ENCODE measurements at places on chromosomes 13 and 19.

- DNase-seq: no peak
Measured at GRCh38 chr13:106423530-106423929, 111.9 kb downstream of the EFNB2 start.

DNA sequence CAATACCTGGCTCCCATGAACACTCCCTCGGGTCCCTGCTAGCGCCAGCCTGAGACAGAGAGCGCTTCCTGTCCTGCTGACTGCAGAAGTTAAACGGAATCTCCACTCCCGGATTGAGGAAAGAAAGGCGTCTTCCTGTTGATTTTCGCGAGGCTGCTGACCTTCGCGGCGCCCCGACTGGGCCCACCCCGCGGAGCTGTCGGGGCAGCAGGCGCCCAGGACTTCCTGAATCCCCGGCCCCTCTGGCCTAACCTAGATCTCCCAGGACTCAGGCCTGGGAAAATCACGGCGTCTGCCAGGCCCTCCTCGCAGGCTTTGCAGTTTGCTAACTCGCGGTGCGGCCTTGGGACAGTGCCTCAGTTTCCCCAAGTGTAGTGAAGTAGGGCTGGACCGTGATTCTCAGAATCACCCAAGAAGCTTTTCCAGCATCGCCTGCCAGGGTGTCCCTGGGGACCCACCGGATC is 108.8 kb downstream of the KCTD15 start:
- no peak for DNase-seq

DNA sequence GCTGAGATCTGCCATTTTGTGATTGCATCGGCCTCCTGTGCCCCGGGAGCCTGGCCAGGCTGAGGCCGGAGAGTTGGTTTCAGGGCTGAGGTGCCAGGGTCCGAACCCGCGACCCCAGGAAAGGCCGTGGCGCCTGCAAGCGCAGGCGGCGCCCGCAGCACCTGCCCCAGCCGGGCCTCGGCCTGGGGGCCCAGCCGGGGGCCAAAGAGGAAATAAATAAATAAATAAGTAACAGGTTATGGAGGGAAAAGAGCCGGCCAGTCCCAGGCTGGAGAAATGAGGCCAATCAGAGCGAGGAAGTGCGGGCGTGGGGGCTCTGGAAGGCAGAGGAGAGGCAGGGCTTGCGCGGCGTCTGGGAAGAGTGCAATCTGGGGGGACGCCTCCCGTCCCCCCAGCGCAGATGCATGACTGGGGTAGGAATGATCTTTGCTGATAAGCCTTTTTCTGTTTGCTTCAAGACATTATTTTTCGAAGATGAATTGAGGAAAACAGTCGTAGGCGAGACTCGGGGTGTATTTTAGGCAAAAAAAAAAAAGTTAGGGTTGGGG is 145.6 kb upstream of the ZNF536 start:
- DNase-seq: no peak

GRCh38 chr13:44506251-44506650 is 69.9 kb downstream of the TSC22D1 start:
- no peak for DNase-seq

GRCh38 chr19:1324249-1324805 is 38.7 kb downstream of the EFNA2 start:
- DNase-seq: no peak

- no peak for DNase-seq
Measured at GRCh38 chr19:45090034-45090433, 2.9 kb upstream of the PPP1R37 start.

DNA sequence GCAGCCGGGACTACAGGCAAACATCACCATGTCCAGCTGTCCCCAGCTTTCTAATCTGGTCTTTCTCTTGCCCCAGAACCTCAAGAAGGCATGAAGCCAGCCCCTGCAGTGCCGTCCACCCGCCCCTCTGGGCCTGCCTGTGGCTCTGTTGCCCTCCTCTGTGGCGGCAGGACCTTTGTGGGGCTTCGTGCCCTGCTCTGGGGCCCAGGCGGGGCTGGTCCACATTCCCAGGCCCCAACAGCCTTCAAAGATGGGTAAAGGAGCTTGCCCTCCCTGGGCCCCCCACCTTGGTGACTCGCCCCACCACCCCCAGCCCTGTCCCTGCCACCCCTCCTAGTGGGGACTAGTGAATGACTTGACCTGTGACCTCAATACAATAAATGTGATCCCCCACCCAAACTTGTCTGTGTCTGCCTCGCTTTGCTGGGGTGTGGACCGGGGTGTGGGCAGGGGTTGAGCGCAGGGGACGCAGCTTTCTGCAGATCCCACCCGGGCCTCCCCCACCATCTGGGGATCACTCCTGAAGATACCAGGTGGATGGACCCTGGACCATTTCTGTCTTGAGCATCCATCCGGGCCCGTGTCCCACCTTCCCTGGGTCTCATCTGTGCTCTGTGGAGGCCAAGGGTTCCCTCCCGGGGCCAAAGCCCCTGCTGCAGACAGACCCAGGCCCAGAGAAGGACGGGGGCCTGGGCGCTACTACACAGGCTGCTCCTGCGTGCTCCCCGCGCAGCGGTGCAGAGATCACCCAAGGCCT is 15.3 kb downstream of the PRKCSH start:
- no peak for DNase-seq

DNA sequence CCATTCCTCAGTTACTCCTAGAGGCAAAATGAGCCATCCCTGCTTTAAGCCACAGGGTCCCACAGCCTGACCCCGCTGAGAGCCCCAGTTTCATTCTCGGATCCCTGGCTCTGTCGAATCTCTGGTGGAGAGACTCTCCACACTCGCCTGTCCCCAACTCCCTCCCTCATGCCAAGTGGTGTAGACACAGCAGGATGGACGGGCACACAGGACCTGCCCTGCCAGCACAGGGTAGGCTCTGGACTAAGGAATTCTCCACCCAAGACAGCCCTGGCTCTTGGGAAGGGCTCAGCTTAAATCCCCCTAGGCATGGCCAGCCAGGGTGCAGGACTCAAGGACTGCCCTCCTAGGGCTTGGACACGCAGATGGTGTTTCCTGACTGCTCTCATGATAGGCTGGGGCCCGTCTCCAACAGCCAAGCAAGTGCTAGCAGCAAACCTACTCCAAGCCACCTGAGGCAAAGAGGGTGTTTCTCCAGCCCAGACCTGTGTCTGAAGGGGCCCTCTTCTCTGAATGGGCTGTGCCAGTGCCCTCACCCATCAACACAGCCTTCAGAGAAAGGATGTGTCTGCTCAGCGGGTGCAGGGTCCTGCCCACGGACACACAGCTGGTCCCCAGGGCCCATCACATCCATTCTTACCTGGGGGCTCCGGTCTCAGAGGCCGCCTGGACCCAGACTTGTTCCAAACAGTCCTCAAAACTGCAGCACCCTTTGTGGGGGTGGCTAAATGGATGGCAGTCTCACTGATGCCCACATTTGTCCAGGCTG is 65.3 kb downstream of the PEPD start:
- no peak for DNase-seq

- DNase-seq: no peak
Measured at GRCh38 chr19:38727868-38728660, 16.2 kb downstream of the CAPN12 start.

DNA sequence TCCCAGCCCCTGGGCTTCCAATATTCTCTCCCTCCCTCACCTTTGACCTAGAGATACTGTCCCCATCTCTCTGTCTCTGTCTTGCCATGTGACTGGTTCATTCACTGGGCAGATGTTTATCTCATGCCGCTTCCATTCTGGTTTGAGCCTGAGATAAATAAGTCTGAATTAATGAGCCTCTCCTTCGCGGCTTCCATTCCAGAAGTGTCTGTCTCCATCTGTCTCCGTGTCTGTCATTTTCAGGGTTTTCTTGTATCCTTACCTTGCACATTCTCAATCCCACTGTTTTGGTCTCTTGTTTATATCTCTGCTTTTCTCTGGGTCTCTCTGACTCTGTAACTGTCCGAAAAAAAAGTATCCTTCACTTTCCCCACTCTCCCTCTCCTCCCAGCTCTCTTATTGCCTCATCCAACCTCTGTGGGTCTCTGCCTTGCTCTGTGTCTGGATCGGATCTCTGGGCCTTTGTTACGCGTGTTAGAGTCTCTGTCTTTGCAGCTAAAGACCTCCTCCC is 4.3 kb downstream of the SPHK2 start:
- DNase-seq: no peak

- no peak for DNase-seq
Measured at GRCh38 chr19:10567656-10568055, 1.1 kb downstream of the CDKN2D start.

GRCh38 chr13:27177852-27178251 is 6.2 kb upstream of the USP12 start:
- no peak for DNase-seq

- no peak for DNase-seq
Measured at GRCh38 chr13:110676595-110677587, 29.0 kb downstream of the CARS2 start.

- no peak for DNase-seq
Measured at GRCh38 chr13:23670793-23671192, 100.6 kb downstream of the TNFRSF19 start.

DNA sequence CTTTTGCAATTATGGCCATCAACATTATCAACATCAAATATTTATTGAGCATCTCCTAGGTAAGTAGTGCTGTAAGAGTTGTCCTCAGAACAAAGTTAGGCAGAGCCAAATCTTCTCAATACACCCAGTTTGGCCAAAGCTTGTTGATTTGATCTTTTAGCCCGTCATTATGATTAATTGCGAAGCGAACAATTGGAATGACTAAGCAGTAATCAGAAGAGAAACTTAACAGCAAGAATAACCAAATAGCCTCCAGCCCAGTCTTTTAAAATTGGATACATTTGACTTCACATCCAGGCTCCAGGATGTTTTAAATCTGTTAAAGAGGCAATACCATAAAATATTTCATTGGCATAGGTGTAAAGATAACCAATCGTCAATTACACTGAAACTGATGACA is 1156.0 kb downstream of the OLFM4 start:
- DNase-seq: no peak

DNA sequence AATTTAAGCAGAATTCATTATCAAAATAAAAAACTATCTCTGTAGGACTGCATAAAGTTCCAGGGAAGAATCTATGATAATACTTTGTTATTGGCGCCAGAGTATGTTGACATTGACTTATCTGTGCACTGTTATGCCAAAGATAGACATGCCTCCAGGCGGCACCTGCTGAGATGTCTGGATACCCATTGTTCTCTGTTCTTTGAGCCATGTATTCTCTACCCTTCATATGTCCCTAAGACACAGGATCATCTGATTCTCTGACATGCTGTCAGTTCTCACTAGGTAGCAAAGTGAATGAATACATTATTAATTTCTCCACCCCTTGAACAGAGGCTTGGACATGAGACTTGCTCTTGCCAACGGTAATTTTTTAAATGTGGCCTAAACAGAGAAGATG is 517.8 kb upstream of the SLITRK5 start:
- no peak for DNase-seq

GRCh38 chr13:113653264-113654174 is 4.5 kb downstream of the ATP4B start:
- no peak for DNase-seq

DNA sequence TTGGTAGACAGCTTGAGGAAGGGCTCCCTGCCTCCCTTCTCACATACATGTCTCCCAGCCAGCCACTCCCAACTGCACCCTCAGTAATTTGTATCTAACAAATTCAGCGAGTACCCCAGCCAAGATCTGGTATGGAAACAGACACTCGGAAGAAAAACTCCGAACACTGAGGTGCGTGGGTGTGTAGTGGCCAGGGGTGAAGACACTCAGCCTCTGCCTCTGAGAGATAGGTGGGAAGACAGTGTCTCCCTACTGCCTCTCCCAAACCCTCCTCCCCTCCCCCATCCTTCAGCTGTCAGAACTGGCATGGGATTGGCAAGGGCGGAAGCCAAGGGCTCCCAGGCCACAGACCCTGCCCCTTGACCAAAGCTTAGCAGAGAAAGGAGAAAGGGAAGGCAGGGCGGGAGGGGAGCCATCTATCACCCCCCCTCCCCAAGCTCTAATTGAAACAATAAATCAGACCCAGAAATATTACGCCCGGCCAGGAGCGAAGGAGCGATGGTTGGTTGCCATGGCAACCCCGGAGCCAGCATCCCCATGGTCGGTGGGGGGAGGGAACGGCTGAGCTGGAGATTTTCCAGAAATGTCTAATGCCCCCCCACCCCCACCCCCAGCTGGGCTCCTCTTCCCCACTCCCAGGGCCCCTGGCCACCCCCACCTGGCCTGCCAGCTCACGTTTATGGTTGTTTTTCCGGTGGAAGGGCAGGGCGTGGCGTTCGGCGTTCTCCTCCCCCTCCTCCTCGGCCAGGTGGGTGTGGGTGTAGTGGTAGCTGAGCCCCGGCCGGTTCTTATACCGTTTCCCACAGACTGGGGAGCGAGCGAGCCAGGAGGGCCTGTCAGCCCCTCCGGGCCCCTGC is 7.0 kb downstream of the DPF1 start:
- no peak for DNase-seq

DNA sequence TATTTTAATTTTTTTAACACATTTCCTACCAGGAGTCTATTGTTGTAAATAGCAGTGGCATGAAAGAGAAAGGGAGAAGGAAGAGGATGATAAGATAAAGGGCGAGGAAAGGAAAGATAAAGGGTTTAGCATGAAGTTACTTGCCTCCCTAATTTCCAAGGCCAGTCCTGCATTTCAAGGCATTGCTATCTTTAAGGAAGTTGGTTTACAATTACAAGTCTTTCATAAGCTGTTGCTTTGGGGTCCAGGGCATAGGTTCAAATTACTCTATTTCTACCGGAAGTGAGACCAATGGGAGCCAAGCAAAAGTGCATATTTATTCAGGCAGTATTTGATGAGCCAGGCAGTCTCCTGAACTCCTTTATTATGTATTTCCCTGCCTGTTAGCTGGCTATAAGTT is 27.7 kb upstream of the UBL3 start:
- DNase-seq: no peak

DNA sequence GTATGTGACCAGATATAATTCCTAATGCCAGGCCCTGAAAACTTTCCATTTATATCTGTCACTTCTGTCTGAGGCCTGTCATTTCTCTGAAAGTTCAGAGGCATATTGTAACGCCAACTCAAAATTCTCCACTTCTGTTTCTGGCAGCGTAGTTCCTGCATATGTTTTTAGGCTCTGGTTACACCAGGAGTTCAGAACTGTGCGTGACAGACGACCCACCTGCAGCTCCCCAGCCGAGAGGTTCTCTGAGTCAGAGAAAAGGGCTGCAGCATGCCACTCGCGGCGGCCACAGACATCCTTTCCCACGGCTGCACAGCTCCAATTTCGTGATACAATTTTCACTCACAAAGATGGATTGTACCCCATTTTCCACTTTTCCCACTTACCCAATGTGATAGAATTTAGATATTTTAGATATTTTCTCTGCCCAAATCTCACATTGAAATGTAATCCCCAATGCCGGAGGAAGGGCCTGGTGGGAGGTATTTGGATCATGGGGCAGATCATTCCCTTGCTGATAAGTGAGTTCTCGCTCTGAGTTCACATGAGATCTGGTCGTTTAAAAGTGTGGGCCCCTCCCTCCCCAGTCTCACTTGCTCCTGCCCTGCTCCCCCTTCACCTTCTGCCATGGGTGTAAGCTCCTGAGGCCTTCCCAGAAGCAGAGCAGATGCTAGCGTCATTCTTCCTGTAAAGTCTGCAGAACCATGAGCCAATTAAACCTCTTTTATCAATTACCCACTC is 308.1 kb downstream of the LIG4 start:
- no peak for DNase-seq
